ENCODE measurements at places on chromosomes 2 and 18. TPM values are rescaled to one million over a fixed set of nuclear protein-coding genes. Genes with fewer than 3 reads are reported as not detected.

GRCh38 chr2:39024833-39025232 lies 96.0 kb downstream of the SOS1 start:
- H3K27ac ChIP-seq = no peak overlapping the region
- H3K36me3 ChIP-seq = peaks cover 7% of the 10 kb centered on the region
- no peak for DNase-seq
- H3K27me3 ChIP-seq = no peaks in the 10 kb centered on the region
- no peak overlapping the region for H3K4me3 ChIP-seq
- peaks cover 8% of the 10 kb centered on the region for H3K4me1 ChIP-seq

GRCh38 chr2:217937446-217937845 lies 65.3 kb downstream of the TNS1 start:
- no peaks in the 10 kb centered on the region for H3K27me3 ChIP-seq
- peak; percentile 42 for DNase-seq
- H3K36me3 ChIP-seq = no peaks in the 10 kb centered on the region
- peak overlapping the region; percentile 70 for H3K27ac ChIP-seq

DNA sequence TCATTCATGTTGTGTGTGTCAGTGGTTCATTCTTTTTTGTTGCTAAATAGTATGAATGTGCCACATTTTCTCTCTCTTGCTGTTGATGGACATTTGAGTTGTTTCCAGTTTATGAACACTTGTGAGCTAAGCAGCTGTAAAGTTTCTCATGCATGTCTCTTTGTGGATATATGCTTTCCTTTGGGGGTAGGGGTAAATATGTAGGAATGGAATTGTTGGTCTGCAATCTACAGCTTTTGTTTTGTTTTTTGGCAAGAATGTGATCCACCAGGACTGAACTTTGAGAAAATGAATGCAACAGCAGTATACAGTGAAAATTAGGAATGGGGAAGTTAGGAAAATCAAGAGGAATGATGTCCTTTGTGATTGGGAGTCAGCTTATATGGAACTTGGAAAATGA lies 226.3 kb downstream of the CDCA7 start:
- H3K27ac ChIP-seq = no peak overlapping the region
- DNase-seq = no peak
- no peak overlapping the region for H3K4me3 ChIP-seq
- no peaks in the 10 kb centered on the region for H3K27me3 ChIP-seq
- peaks cover 12% of the 10 kb centered on the region for H3K4me1 ChIP-seq

GRCh38 chr2:173407646-173408045 lies 53.0 kb downstream of the CDCA7 start:
- no peaks in the 10 kb centered on the region for H3K4me1 ChIP-seq
- DNase-seq = no peak
- H3K27ac ChIP-seq = no peak overlapping the region
- no peak overlapping the region for H3K4me3 ChIP-seq

DNA sequence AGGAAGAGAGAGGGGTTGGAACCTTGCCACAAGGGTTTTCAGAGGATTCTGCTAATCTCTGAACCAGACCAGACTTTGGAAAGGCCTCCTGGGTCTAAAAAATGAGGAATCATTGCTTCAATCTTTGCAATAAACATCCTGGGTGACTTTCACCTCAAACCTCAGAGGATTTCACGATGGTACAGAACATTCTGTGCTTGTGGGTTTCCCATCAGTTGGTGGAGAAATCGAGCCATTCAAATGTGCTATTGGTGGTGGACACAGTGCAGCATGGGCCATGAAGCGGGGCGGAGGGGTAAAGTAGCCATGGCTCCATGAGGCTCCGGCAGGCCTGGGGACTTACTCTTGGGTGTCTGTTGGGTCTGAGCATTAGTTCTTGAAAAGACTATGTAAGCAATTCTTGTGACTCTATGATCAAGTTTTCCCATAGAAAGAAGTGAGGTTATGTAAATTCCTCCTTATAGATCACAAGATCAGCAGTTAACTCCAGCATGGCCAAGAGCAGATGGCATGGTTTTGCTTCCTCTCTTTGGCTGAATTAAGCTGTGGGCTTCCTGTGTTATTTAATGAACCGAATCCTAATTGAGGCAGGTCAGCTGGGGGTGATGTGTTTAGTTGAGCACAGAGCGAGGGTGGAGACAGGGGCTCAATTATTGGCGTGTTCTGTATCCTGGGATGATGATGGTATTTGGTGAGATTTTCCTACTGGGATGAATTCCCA lies 1.9 kb upstream of the IL1R2 start:
- H3K27ac ChIP-seq = no peak overlapping the region
- no peaks in the 10 kb centered on the region for H3K36me3 ChIP-seq
- no peak for DNase-seq
- H3K4me1 ChIP-seq = no peaks in the 10 kb centered on the region
- no peak overlapping the region for H3K4me3 ChIP-seq

The OSBPL6 gene
- 2.3 TPM for total RNA-seq

GRCh38 chr2:4653991-4654390 lies 950.6 kb downstream of the DCDC2C start:
- no peaks in the 10 kb centered on the region for H3K36me3 ChIP-seq
- no peaks in the 10 kb centered on the region for H3K27me3 ChIP-seq
- H3K4me1 ChIP-seq = no peaks in the 10 kb centered on the region
- DNase-seq = no peak

DNA sequence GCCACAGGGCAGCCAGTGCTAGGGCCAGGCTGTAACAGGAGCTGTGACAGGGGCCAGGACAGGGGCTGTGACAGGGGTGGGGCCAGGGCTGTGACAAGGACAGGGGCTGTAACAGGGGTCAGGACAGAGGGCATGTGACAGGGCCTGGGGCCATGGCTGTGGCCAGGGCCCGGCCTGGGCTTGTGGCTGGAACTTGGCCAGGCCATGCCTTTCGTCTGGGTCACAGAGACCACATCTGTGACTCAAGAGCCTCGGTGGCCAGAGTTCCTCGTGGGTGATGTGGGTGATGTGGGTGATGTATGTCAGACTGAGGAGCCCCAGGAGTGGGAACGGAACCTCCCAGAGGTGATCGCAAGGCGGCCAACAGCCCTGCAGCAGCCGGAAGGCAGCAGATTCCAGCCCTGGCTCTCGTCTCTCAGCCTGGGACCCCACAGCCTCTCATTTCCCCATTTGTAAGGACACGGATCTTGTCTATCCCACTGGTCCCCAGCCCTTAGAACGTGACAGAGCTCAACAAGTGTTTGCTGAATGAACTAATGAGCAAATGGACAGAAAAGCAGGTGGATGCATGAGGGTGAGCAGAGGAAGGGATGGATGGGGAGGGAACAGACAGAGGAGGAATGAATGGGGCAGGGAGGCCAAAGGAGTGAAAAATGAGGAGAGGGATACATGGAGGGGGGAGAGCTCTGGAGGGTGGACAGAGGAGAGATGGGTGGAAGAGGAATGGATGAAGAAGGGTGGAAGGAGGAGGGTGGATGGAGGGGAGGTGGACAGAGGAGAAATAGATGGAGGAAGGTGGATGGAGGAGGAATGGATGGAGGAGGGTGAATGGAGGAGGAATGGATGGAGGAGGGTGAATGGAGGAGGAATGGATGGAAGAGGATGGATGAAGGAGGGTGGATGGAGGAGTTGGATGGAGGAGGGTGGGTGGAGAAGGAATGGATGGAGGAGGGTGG lies 17.3 kb downstream of the ESPNL start:
- DNase-seq = no peak
- peaks cover 2% of the 10 kb centered on the region for H3K27me3 ChIP-seq
- no peak overlapping the region for H3K4me3 ChIP-seq
- H3K27ac ChIP-seq = no peak overlapping the region
- no peaks in the 10 kb centered on the region for H3K36me3 ChIP-seq
- no peaks in the 10 kb centered on the region for H3K4me1 ChIP-seq

The WDR35 gene
- total RNA-seq = 8.0 TPM

DNA sequence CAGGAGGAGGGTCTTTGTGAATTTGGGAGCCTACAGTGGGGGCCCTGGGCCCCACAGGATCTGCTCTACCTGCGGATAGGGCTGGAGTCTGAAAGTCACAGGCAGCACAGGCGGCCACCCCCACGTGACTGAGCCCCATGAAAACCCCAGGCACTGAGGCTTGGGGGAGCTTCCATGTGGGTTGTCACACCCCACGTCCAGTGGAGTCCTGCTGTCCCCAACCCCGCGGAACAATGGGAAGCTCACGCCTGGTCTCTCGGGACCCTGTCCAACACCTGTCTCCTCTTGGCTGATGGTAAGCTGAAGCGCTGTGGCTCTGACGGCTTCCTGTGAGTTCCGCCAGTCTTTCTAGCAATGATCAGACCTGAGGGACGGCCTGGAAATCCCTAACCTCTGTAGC lies 85.8 kb downstream of the PTGR3 start:
- no peak overlapping the region for H3K4me3 ChIP-seq
- H3K27ac ChIP-seq = no peak overlapping the region
- peaks cover 4% of the 10 kb centered on the region for H3K27me3 ChIP-seq
- no peaks in the 10 kb centered on the region for H3K36me3 ChIP-seq
- DNase-seq = no peak

DNA sequence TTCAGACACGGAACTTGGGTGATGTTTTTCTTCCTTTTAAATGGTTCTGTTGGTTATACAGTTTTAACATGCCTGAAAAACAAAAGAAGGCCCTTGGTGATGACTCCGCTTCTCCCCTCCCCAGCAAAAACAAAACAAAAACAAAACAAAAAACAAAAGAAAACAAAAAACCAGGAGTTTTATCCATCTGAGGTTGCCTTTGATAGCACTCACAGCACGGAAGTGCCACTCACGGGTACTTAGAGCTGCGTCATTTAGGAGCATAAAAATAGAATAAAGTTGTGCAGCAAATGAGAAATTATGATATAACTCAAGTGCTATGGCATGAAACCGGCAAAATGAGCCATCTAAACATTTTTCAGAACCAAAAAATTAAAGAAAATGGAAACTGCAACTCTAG lies 57.7 kb downstream of the ZEB2 start:
- no peaks in the 10 kb centered on the region for H3K27me3 ChIP-seq
- no peaks in the 10 kb centered on the region for H3K36me3 ChIP-seq
- H3K27ac ChIP-seq = no peak overlapping the region
- DNase-seq = no peak

DNA sequence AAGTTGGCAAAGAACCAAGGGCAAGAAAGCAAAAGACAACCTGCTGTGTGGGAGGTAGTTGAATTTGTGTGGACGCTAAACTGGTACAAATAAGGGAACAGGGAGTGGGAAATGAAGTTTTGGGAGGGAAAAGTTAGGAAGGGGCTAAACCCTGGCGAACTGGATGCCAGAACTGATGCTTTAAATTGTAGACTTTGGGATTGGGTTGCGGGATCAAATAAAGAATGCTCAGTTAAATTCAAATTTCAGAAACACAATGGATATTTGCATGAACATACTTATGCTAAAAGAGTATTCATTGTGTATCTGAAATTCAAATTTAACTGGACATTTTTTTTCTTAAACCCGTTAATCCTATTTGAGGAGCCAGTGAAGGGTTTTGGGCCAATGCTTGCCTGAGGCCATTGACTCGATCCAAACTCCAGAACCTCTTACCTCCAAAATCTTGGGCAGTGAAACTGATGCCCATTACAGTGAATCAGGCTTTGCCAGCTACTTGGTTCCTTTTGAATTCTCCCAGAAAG lies 44.2 kb upstream of the YWHAQ start:
- DNase-seq = no peak
- peak overlapping the region; percentile 43 for H3K27ac ChIP-seq
- no peaks in the 10 kb centered on the region for H3K36me3 ChIP-seq
- no peak overlapping the region for H3K4me3 ChIP-seq

DNA sequence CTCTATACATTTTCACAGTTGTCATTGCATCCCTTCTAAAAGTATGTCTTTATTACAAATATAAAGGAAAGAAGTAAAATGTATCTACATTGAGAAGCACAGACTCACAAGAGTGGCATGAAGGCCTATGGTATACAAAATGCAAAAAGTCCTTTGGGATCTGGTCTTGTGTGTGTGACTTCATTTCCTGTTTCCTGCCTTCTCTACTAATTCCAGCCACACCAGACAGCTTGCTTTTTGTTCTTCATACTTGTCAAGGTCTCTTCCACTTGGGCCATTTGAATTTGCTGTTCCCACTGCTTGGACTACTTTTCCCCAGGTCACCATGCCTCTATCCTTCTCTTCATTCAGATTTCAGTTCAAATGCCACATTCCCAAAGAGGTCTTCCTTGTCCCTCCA lies 6.7 kb upstream of the PNO1 start:
- H3K36me3 ChIP-seq = no peaks in the 10 kb centered on the region
- peaks cover 12% of the 10 kb centered on the region for H3K4me1 ChIP-seq
- H3K4me3 ChIP-seq = no peak overlapping the region
- peak; percentile 29 for DNase-seq
- no peaks in the 10 kb centered on the region for H3K27me3 ChIP-seq

GRCh38 chr2:45606796-45607195 lies 4.3 kb downstream of the SRBD1 start:
- H3K4me1 ChIP-seq = peaks cover 25% of the 10 kb centered on the region
- H3K27ac ChIP-seq = peak overlapping the region; percentile 10
- no peak overlapping the region for H3K4me3 ChIP-seq
- H3K27me3 ChIP-seq = no peaks in the 10 kb centered on the region

GRCh38 chr2:25417715-25418369 lies 76.1 kb upstream of the DNMT3A start:
- H3K27ac ChIP-seq = no peak overlapping the region
- H3K4me1 ChIP-seq = no peaks in the 10 kb centered on the region
- H3K4me3 ChIP-seq = no peak overlapping the region
- no peak for DNase-seq

All from endothelial cell of umbilical vein (primary cell).